ENCODE measurements at places on chromosomes 2 and 18.
A peak's percentile ranks its signal among the peaks of the same experiment; 100 is the strongest.

DNA sequence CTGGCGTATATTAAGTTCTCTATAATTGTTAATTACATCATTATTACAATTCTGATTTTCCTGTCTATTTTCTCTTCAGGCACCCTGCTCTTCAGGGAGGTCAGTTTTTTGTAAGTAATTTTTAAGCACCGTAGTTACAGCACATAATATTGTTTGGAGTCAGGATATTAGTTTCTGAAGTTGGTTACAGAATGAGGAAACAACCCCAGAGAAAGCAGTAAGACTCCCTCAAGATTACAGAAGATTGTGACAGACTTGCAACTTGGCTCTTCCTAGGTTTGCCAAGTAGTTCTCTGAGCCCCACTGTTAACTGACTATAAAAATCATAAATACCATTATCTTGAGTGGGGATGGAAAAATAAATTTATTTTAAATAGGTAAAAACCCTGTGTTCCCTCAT is 921 bp downstream of the RPE start:
- DNase-seq, result no peak

GRCh38 chr2:47209622-47210021 is 54.5 kb upstream of the STPG4 start:
- no peak for DNase-seq

GRCh38 chr2:237441605-237442274 is 27.8 kb upstream of the COL6A3 start:
- DNase-seq, result no peak

GRCh38 chr2:222893716-222894115 is 32.9 kb downstream of the ACSL3 start:
- no peak for DNase-seq

DNA sequence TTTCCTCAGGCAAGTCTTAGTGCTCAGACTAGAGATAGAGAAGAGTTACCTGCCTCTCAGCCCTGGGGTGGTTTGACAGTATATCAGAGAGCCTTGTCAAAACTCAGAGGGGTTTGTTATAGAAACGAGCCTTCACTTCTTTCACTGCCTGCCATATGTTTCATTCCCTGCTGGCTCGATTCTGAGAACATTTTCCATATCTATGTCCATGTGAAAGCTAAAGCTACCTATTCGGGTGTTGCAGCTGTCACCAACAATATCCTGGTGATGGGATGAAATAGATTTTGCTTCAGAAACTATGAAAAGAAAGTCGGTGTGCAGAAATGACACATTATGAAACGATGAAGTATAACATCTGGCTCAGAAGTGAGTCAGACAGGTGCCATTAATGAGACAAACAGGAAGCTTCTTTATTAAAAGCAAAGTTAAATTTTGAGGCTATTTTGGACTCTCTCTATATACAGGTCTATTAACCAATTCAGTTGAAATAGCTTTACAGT is 56.1 kb upstream of the TANK start:
- no peak for DNase-seq

GRCh38 chr2:88481691-88482336 is 29.3 kb upstream of the FOXI3 start:
- no peak for DNase-seq

GRCh38 chr2:188870289-188870688 is 103.9 kb upstream of the COL3A1 start:
- no peak for DNase-seq

DNA sequence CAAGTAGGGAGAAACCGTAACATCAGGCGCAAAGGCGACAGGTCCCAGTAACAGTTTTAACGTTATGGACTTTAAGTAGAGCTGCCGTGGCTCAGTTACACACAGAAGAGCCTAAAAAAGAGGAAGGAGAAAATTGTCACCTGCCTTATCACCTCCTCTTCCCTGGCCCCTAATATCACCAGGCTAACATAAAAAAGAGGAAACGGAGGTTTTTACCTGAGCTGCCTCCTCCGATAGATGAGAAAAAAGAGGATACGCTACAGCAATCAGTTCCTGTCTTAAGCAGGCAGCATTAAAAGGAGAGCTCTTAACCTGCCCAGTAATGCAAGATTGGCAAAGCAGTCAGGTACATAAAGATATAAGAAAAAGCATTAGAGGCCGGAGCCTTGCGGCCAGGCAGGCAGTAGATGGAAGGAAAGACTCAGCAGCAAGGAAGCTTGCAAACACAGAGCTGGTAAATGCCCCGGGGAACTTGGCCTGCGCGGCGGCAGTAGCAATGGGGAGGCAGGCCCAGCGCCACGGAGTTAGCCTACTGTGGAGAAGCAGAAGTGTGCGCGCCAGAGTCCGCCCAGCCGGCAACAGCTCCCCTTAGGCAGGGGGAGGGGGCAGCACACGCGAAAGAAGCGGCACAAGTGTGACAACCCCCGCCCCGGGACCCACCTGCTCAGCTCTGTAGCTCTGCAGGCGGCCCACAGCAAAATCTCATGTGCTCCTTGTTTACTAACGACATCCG is 116.3 kb upstream of the SCN7A start:
- peak; percentile 69 for DNase-seq

- no peak for DNase-seq
These were observed 874.3 kb upstream of the ZEB2 start for GRCh38 chr2:145394181-145394580.

DNA sequence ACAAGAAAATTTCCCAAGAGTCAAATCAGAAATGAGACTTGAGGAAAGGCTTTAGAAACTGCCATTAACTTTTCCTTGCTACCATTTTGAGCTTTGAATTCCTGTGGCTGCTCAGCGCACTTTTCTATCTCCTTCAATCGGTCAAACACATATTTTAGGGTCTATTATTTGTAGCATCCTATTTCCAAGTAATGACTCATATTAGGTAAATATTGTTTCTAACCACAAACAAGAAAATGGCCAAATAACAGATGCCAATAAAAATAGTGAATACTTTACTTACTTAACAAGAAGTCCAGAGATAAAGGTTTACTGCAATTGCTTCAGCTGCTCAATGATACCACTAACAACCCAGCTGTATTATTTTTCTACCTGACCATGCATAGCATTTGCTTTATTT is 29.7 kb upstream of the CCDC178 start:
- no peak for DNase-seq

DNA sequence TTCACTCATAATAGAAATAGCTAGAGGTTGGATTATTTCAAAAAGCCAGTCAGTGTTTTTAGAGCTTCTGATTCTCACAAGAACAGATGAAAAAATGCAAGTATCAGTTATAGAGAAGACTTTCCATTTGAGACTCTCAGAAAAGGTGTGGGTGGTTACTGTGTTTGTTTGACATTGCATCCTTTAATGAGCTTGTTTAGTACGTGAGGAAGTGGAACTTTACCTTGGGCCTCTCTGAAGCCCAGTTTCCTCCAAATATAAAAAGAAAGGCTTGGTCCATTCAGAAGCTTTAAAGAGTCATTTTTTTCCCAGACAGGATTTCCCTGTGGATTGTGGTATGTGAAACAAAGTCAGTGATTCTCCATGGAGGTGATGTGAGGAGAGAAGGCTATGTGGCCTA is 89.9 kb upstream of the RANBP2 start:
- DNase-seq, result no peak

- no peak for DNase-seq
These were observed 23.7 kb upstream of the TAF1B start for GRCh38 chr2:9819551-9819950.

- no peak for DNase-seq
These were observed 58.1 kb upstream of the RALBP1 start for GRCh38 chr18:9417073-9417851.

DNA sequence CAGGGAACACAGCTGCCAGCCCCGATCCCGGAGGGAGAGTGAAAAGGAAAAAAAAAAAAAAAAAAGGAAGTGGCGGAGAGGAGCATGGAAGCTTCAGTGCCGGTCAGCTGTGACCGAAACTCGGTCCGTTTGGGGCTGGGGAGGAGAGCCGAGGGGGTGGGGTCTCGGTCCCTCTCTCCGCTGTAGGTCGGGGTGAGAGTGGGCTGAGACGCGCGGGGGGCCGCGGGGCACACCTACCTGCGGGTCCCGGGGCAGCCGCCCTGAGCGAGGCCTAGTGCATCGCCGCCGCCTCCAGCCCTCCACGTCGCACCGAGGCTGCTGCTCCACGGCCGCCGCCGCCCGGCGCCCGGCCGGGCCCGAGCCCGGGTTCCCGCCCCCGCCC is 536 bp downstream of the VPS54 start:
- DNase-seq, result peak; percentile 55

- no peak for DNase-seq
These were observed 359.9 kb upstream of the DCC start for GRCh38 chr18:51980101-51980500.

DNA sequence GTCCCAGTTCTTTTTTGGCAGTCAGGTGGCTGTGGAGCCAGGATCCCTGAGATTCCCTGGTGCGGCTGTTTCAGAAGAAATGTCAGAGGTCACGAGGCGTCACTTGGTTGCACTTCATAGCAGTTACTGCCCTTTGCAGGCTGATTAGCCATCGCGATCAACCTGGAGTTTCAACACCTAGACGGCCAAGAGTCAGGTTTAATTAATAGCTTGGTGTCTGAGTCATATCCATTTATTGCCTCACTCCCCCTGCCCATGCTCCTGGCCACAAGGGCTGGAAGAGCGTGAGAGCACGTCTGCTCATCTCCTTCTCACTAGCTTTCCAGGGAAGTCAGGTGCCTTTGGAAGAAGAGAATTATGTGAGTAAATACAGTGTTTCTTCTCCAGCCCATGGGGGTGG is 552.3 kb downstream of the TSN start:
- no peak for DNase-seq

DNA sequence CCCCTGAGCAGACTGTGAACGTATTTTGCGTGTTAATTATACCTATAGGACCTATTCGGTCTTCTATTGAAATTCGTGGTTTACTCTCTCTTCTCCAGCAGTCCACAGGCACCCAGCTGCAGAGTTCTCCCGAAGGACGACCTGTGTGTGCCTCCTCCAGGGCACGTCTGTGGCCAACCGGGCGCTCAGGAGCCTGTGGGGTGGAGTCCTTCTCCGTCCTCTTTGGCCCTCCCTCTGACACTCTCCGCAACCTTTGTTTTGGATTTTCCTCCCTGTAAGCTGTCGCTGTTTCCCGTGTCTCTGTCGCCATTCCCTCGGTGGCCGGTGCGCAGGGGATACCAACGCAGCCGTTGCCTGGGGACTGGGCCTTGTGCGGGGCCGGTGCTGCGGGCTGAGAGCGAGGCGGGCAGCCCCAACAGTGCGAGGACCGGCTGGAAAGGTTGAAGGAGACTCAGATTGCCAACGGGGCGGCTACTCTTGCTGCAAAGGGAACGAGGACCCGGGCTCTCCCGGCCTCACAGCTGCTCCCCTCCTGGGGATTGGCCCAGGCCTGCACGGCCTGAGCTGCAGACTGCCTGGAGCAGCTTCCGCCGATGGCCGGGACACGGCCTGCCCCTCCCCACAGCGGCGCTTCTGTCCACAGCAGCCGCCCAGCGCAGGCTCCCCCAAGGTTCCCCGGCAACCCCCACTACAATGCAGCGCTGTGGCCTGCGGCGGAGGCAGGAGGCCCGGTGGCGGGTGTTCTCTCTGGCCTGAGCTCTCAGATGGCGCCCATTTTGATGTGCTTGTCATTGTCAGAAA is 221.0 kb downstream of the MTX2 start:
- peak; percentile 75 for DNase-seq

GRCh38 chr2:165402162-165402561 is 67.3 kb upstream of the CSRNP3 start:
- DNase-seq, result no peak

GRCh38 chr2:169877398-169877797 is 50.1 kb downstream of the UBR3 start:
- no peak for DNase-seq

GRCh38 chr18:33210575-33211189 is 229.8 kb downstream of the CCDC178 start:
- no peak for DNase-seq

DNA sequence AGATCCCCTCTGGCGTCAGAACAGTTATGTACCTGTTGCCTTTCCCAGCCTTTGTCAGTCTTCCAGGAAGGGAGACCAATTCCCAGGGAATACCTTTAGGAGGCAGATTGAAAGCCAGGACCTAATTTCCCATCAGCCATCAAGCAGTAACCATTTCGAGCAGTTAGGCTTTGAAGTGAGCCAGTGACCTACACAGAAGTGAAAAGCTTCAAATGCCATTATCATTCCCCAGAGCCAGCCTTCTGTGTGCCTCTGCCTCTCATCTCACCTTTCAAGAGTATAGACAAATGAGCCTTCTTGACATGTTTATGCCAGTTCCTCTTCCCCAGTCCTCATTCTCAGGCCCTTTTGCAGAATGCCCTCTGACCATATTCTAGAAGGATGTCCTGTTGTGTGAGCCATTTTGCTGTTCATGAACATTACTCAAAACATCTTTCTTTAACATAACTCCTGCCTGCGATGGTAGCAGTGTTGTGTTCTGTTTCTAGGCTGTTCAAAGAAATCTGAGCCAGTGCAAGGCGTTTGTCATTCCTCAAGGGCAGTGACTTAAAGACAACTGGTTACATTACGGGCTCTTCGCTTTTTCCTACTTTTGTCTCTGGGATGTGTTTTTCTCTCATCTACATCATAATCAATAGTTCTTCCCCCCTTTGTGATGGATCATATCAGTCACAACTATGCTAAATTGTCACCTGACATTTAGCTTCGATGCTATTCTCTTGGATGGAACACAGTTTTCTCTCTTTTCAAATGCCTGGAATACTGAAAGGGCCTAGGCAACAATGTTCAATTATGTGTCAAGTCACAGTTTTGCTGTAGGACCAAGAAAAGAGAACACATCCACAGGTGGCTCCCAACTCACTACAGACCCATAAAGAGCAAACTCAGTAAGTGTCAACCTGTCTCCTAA is 138.6 kb downstream of the ALK start:
- DNase-seq, result no peak

GRCh38 chr2:39059366-39059952 is 61.4 kb downstream of the SOS1 start:
- no peak for DNase-seq

DNA sequence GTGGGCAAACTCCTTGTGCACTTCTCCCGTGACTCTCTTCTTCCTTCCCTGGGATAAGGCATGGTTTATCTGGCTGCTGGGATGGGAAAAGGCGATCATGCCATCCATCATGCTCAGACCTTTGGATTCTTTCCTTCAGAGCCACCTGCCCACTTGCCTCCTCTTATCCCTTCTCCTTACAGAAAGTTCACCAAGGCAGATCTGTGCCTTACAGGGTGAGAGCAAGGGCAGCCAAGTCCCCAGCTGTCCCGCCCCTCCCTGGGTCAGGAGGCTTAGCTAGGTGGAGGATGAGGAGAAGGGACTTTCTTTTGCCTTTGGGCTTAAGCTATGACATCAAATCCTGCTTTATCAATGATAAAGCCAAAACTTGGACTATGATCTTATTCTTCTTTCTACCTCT is 47.6 kb downstream of the KCNE4 start:
- DNase-seq, result no peak

DNA sequence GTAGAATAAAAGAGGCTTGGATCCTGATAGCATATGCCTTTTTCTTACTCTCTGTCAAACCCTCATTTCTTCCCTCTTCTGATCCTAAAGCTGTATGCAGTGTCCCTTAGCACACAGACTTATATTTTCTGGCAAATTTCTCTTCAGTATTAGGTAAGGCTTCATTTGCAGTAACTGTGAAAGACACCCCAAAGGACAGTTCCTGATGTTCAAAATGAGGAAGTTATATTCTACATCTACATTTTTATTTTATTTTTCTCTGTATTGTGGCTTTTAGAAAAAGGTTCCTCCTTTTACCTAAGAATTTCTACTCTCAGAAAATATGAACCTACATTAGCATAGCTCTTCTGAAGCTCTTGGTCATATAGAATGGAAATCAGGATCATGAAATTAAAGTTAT is 261.7 kb downstream of the PDE11A start:
- DNase-seq, result no peak

Data from glutamatergic neuron (in vitro differentiated cells).